ENCODE measurements at places on chromosomes 6 and 20.

DNA sequence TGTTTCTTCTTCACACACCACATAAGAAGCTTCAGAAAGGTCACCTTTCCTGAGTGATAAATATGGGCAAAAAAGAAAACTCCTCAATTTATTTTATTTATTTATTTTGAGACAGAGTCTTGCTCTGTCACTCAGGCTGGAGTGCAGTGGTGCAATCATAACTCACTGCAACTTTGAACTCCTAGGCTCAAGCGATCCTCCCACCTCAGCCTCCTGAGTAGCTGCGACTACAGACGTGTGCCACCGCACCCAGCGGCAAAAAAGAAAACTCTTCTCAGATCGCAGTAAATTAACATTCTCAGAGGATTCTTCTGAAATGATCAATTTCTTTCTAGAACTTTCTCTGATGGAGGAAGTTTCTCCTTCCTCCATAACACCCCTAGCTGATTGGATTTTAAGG, 111.2 kb downstream of the TRERF1 start:
- DNase-seq = no peak

GRCh38 chr6:89736893-89737292, 82.7 kb downstream of the MDN1 start:
- DNase-seq = no peak

DNA sequence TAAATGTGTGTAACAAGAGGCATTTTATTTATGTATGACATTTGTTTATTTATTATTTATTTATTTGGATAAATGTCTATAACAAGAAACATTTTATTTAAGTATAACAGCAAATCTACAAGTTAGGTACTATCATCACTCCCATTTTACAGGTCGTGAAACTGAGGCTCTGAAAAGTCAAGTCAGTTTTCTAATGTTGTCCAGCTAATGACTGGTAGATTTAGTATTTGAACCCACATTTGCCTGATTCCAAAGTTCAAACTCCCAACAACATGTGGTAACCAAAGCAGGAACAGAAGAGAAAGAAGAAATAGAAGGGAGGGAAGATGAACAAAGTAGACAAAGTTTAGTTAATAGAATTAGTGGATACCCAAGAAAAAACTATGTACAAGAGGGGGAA, 32.9 kb downstream of the BCAS1 start:
- DNase-seq = no peak

DNA sequence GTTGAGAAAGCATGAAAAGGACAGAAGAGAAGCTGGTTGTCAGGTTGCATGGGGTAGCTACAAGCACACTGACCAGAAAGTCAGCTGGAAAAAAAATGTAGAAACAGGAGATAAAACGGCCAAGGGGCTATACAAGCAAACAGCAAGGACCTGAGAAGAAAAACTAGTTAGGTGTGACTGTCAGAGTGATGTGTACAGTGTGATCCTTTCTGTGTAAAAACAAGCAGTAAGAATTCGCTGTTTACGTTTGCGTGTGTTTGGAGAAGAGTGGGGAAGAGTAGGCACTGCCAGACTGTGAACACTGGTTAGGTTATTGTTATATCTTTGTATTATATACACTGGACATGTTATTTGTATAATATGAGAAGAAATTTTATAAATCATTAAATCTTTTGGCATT, 28.1 kb downstream of the PTPN1 start:
- DNase-seq = no peak

GRCh38 chr6:113457751-113458150, 399.4 kb upstream of the MARCKS start:
- DNase-seq = no peak

DNA sequence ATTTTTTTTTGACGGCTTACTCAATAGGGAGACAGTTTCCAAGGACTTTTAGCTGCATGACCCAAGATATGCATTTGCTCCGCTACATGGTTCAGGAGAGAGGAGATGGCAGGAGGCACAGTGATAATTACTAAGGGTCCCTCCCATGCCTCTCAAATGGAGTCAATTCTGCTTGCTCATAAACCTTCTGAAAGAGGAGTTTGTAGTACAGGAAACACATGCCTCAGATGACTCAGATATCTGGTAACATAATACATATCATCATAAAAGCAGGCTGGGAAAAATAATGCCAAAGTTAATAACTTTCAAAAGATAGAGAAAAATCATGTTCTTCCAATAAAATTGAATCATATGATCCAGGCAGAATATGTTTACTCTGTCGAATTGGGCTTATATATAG, 97.6 kb upstream of the DEFB112 start:
- DNase-seq = peak; percentile 6

DNA sequence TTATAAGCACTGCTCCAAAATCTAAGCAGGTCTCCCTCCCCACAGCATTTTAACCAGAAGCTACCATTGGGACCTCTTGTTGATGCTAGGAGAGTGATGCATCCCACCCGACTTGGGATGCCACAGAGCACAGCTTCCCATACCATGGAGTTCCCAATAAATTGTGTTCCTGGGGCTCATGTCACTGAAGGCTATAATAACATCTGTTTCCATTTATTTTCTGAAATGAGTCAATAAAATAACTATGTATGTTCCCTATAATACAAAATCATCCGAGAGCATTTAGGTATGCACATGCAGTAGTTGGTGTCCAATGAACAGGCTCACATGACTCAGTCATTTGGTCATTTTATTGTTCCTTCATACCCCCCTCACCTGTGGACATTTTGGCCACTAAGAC, 204.2 kb downstream of the TBC1D7 start:
- DNase-seq = no peak
